Stimulated activated CD4-positive, alpha-beta T cell treated with anti-CD3 and anti-CD28 coated beads, Interleukin-4, amount 100 ng/mL, for 24 hours (primary cell): ENCODE measurements at places on chromosomes 5 and 9.
A peak's percentile ranks its signal among the peaks of the same experiment; 100 is the strongest.

GRCh38 chr9:28127101-28127500 lies 553.8 kb upstream of the C9orf72 start:
- DNase-seq: no peak

GRCh38 chr9:128091144-128091543 lies 23.1 kb downstream of the SLC25A25 start:
- no peak for DNase-seq

DNA sequence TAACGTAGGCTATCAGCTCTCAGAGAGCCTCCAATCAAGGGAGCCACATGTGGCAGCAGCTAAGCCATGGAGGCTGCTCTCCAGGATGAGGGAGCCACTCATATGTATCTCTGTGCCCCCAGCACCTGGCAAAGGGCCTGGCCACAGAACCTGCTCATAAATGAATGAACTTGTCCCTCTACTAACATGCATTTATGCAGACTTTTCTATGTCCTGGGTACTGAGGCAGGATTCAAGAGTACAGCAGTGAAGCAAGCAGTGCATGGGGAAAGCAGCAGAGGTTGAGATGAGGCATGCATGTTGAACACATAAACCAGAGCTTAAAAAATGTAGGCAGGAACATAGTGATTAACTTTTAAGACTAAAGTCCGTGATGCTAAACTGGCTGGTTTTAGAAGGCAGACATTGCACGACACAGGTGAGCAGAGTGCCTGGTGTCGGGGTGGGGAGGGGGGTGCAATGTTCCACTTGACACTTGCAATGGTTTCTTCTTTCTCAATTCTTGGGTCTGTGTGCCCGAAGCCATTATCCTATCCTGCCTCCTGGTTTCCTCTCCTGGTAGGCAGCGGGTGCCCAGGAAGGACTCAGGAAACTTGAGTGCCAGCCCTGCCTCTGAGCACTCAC lies 142.8 kb upstream of the ALDH1B1 start:
- no peak for DNase-seq

DNA sequence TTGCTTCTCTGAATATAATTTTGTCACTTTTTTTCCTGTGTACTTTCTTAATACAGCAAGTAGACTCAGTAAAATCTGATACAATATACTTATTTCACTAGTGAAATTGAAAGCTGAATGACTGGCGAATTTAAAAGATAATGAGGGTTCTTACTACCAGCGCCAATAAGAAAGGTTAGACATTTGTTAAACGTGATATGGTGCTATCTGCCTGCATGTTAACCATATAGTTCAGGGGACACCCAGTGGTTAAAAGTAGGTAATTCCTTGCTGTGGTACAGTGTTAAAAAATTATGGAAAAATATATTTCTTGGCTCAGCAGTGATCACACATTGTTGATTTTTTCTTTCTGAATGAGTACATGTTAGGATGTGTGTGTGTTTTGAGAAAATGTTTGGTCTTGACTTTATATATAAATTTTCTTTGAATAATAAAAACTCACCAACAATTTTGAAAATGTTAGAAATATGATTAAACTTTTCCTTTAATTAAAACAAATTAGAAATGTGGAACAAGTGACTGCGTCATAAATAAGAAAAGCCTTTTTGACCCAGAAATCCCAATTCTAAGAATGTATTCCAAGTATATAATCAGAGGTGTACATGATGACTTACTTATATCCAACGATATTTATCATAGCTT lies 25.8 kb downstream of the CAST start:
- DNase-seq: no peak

DNA sequence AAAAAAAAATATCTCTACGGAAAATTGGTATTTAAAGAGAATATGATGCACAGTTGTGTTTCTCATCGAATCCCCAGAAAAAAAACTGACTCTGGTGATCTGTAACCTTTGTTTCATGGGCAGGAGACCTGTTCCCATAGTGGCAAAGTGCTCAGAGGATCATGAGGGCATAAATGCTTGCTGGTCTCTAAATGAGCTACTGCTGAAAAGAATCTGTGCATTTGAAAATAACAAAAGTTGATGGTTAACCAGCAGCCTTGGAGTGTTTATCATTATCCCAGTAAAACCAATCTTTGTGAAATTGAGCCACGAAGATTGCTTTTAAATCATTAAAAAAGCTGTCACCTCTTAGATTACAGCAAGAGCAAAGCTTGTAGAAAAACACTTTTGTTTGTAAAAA lies 775.4 kb downstream of the MTRR start:
- no peak for DNase-seq

DNA sequence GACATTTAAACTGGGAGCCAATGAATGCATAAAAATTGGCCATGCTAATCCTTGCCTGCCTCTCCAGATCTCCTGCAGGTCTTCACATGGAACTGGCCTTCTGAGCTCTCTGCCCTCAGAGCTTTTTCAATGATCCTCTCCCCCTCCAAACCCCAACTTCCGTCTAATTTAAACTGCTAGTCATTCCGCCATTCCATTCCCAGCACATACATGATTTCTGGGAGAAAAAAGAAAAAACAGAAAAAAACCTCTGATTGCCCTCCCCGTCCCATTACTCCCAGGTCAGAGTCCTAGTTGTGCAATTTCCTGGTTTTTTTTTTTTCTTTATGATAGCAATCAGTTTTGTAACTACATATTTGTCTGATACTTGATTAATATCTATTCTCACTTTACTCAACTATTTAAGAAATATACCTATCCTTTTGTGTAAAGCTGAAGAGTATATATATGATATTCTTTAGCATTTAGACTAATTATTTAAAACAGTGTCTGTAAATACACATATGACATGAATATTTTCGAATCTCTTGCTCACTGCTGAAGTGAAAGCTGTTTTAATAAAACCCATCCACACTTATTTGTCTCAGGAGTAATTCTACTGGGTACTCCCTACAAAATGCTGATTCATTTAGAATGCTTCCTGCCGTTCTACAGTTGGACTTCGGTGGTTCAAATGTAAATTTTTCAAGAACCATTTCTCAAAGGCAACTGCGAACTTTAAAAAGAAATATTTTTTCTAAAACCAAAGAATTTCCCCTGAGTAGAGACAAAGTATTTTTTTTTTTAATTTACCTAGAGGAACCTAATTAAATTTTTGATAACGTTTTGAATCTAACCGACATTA lies 1.6 kb downstream of the HINT1 start:
- no peak for DNase-seq

GRCh38 chr9:5062631-5063030 lies 77.6 kb downstream of the JAK2 start:
- DNase-seq: no peak

DNA sequence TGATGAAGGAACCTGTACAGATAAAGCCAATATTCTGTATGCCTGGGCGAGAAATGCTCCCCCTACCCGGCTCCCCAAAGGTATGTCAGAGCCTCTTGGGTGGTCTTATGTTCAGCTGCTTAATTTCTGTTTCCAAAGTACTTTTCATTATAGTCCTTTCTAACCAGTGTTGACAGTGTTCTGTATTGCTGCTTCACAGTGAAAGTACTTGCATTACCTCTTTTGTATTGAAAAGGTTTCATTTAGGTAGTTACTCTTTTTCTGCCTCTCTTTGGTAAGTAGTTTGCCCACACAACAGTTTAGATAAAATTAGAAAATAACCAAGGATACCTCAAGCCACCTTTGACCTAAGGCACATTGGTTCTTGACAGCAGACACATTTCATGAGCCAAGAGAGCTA lies 169.9 kb downstream of the PAM start:
- DNase-seq: no peak

GRCh38 chr5:109161914-109162683 lies 247.7 kb downstream of the PJA2 start:
- DNase-seq: no peak

- DNase-seq: no peak
These were observed 24.3 kb downstream of the ABCA1 start for GRCh38 chr9:104903609-104904008.

GRCh38 chr5:66850354-66851075 lies 254.3 kb downstream of the MAST4 start:
- no peak for DNase-seq

DNA sequence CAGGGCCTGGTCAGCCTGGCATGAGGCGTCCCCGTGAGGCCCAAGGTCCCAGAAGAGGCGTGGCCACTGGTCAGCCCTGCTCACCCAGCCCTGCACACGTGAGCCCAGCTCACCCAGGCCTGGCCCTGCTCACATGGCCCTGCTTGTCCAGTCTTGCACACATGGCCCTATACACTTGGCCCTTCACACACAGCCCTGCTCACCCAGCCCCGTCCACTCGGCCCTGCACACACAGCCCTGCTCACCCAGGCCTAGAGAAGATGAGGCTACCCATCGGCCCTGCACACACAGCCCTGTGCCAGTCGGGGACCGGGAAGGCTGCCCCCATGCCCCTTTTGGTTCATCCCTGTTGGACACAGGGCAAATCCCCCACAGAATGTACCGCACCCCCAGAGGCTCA lies 28.4 kb downstream of the ZDHHC11B start:
- no peak for DNase-seq

DNA sequence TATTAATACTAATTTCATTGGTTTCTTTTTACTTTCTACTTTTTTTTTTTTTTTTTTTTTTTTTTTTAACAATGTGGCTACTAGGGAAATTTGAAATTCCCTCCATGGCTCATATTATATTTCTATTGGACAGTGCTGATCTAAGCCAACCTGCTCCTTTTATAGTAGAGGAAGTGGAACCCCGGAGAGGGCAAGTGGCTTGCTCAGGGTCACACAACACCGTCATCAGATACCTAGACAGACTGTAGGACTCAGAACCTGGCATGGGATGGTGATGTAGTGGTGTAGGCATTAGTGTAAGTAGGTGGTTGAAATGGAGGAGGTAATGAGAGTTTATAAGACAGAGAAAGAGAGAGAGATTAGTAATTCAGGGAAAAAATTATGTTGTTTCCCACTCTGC lies 10.8 kb downstream of the ZNF618 start:
- DNase-seq: no peak

DNA sequence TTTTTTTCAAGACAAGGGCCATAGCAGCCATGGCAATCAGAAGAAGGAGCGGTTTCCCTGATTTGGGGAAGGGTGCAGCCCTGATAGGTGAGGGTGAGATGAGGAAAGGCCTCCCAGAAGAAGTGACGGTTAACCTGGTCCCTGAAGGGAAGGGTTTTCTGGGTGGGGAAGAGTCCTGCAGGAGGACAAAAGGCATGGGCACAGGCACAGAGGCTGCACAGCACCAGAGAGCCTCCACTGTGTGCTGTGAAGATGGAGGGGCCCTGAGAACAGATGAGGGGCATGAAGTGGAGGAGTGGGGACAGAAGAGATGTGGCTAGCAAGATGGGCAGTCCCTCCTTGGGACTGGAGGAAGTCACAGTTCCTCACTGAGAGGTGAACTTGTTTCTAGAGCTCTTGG lies 46.3 kb upstream of the CXCL14 start:
- no peak for DNase-seq

GRCh38 chr9:19231126-19231903 lies 822 bp downstream of the DENND4C start:
- peak; percentile 25 for DNase-seq

DNA sequence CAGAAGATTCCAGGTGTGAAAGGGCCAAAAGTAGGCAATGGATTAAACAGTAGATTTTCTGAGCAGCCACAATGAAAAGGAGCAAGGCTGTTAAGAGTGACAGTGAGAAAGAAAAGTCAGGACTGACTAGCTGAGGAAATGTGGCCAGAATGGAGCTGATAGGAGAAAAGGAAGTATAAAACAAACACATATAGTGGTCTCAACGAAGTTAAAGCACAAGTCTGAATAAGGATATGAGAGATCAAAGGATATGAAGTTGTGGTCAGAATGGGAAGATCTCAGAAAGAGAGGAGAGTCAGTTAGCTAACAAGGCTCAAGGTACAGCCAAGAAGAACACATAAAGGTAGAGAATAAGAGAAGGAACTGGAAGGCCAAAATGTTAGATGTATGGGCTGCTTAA lies 39.9 kb downstream of the FNIP1 start:
- no peak for DNase-seq

GRCh38 chr5:128877476-128877875 lies 87.8 kb upstream of the SLC27A6 start:
- DNase-seq: no peak

DNA sequence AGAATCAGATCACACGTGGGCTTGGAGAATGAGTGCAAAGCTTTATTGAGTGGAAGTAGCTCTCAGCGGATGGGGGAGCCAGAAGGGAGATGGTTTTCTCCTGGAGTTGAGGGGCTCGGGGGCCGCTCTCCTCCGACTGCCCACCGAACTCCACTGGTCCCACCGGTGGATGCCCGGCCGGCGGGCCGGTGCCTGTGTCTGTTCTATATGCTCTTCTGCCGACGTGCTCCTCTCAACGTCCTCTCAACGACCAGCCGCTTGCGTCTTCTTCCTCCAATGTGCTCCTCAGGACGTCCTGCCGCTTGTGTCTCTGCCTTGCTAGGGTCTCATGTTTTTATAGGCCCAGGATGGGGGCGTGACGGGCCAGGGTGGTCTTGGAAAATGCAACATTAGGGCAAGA lies 161.9 kb downstream of the MUSK start:
- DNase-seq: no peak

GRCh38 chr9:130422546-130422945 lies 22.2 kb upstream of the ASS1 start:
- no peak for DNase-seq

- DNase-seq: no peak
These were observed 215.8 kb downstream of the EPB41L4A start for GRCh38 chr5:112203229-112203628.

DNA sequence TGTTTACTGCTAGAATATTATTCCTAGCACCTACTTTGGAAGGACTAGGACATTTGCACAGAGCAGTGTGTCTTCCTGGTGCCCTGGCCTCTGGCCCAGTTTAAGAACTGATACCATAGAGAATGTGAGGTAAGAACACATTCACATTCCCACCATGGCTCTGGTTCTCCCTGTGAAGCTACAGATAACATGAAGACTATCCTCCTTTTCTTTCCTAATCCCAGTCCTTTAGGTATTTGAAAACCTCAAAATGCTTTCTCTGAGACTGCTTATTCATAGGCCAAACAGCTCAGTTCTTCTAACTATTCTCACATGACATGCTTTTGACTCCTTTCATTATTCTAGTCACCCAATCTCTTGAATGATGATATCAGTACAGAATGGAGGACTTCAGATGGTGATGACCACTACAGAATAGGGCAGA lies 11.9 kb downstream of the FAM219A start:
- no peak for DNase-seq

DNA sequence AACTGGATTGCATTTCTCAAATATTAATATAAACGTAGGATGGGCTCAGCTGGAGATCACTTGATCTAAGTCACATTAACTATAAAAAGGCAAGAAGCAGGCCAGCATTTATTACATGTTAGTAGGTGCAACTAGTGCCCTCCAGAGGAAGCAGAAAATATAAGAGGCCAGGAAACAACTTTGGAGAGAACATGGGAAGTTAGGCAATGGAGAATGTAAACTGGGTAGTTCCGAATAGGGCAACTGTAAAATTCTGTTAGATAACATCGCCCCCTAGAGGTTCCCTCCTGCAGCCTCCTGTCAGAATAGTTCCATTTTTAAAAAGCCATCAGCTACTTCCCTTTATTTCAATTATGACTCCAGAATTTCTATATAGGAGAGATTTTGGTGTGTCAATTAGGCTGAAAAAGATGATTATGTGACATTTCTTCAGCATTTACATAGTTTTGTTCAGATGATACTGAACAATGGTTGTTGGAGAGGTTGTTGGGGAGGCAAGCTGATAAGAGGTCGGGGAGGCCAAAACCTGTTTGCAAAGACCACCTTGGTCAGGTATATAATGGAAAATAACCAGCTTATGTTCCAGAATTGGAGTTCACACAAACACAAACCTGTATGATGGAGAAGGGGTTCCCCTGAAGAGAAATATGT lies 22.4 kb downstream of the CCL28 start:
- peak; percentile 62 for DNase-seq
